ENCODE measurements at places on chromosomes 7 and 10.
A peak's percentile ranks its signal among the peaks of the same experiment; 100 is the strongest.

GRCh38 chr10:103502849-103503660 is 9.6 kb downstream of the NEURL1 start:
- DNase-seq: no peak

GRCh38 chr10:99370993-99371392 is 41.8 kb downstream of the CNNM1 start:
- DNase-seq: no peak

- no peak for DNase-seq
Measured at GRCh38 chr10:112047674-112048073, 135.9 kb downstream of the GPAM start.

- no peak for DNase-seq
Measured at GRCh38 chr7:75732764-75733630, 5.7 kb downstream of the HIP1 start.

DNA sequence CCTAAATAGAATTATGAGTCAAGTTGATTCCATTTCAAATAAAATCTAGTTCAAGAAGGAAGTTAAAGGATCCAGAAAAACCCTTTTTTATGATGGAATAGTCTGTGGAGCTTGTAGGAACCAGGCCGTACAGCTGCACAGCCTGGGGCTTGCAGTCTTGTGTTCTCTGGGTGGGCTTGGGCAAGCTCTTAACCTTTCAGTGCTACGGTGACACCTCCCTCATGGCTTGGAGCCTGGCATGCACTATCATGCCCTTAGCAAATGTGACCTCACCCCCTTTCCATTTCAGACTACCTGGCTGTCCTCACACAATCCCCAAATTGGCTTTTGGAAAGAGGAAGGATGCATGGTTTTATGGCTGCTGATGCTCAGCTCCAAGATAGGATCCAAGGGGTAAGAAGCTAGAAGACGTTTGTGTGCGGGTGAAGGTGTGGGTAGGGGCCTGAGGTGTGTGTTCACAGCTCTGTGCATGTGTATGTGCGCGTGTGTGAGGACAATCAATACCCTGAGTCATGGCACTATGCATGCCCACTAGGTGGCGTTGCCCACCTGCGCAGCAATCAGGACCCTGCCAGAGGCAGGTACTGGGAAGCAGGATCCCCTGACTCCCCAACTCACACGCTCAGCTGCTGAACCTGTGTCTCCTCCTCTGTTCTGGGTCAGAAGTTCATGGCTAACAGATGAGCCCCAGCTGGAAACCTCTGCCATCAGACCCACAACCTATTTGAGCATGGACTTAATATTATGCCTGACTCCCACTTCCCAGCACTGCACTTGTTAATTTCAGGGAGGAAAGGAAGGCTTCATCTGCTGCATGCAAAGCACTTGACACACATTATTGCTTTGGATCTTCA is 113.4 kb downstream of the PTPN20 start:
- peak; percentile 62 for DNase-seq

GRCh38 chr10:61935077-61935476 is 33.6 kb downstream of the ARID5B start:
- no peak for DNase-seq

DNA sequence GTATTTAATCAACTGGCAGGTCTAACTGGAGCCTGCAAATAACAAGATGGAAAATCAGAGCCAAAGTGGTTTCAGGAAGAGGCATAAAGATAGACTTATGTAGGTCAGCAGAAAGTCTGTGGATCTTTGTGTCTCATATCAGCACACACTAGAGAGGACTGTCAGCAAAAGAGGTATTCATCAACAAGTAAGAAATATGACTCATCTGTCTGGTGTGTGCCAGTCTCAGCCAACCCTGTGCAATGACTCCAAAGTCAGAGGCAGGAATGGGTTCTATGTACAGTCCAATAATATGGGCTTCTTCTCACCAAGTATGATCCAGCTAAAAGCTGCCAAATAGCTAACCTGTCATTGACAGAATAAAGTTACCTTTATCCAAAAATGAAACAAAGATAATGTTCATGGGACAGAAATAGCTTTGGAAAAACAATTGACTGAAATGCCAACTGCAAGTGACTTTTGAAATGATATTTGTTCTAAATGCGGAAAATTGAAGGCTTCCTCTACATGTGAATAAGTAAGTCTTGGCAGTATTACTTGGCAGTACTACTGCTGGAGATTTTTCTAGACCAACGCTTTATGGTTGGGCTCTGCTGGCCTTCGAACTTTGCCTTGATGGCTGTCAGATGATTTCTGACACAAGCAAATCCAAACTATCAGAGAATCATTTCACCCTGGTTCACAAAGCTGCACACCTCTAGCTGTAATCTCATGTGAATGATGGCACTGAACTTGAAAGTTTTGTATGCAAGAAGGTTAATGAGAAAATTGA is 272.3 kb upstream of the SEMA3C start:
- DNase-seq: no peak

GRCh38 chr10:74011770-74012169 is 13.9 kb downstream of the VCL start:
- DNase-seq: peak; percentile 1

DNA sequence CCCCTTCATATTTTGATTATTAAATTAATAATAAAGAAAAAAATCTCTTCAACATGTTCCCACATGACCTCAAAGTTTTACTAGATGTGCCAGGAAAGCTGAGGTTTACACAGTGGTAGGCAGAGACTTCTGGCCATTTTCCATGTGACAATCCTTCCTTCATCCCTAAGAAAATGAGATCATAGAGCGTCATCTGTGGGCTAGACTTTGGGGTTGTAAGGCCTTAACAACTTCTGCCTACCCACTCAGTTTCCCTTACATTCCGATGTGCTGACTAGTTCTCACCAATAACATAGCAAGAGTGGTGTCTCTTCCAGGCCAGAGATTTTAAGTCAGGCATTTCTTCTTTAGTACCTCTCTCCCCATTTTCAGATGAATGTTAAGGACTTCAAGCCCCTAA is 171.1 kb upstream of the PHF14 start:
- DNase-seq: no peak

- no peak for DNase-seq
Measured at GRCh38 chr7:128163473-128163872, 77.6 kb upstream of the LEP start.

DNA sequence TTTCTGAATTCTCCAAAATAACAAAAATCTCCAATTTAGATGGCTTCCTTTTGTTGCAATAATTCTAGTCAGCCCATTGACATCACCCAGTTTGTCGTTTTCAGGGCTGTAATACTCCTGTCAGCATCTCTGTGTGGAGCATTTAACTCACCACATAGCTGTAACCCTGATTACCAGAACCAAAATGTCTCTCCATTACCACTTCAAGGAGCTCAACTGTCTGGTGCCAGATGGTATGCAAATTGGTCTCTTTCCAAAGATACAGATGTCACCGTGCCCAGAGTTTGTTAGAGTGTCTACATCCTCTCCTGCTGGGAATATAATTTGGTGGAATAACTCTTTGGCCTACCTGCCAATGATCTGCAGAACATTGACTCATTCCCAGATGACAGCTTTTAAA is 350.3 kb upstream of the POT1 start:
- DNase-seq: no peak

DNA sequence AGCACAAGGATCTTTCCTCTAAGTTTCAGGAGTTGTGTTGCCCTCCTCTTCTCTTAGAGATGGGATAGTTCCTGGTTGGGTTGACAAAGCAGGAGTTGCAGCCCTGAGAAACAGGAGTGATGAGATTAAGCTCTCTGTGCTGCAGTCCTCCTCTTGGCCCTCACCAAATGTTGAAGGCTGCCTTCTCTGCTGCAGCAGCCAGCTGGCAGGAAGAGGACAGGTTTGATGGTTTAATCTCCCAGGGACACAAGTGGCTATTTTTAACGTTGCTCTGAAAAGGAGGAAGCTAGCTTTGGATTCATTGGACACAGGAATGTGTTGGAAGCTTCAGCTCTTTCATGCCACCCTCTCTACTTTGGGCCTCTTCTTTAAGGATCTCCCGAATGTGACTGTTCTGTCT is 9.4 kb downstream of the STRIP2 start:
- no peak for DNase-seq

- no peak for DNase-seq
Measured at GRCh38 chr7:66961096-66961495, 34.3 kb downstream of the SBDS start.

DNA sequence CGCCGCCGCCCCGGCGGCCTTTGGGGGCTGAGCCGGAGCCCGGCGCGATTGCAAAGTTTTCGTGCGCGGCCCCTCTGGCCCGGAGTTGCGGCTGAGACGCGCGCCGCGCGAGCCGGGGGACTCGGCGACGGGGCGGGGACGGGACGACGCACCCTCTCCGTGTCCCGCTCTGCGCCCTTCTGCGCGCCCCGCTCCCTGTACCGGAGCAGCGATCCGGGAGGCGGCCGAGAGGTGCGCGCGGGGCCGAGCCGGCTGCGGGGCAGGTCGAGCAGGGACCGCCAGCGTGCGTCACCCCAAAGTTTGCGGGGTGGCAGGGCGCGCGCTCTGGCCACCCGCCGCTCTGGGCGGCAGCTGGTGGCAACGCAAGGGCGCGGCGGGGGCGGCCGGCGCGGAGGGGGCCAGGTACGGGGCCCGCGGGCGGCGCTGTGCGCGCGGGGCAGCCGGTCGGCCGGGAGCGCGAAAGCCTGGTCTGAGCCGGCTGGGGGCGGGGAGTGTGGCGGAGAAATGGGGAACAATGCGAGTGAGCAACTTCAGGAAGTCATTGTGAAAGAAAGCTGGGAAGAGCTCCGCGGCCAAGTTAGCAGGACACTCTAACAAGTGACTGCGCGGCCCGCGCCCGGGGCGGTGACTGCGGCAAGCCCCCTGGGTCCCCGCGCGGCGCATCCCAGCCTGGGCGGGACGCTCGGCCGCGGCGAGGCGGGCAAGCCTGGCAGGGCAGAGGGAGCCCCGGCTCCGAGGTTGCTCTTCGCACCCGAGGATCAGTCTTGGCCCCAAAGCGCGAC is at the start of gene IKZF1:
TSS of gene IKZF1 (plus strand) at position 588 of the 782 bp plus-strand sequence. CDS start 14,346 bp downstream, outside the sequence.
- DNase-seq: no peak

GRCh38 chr10:73093922-73094850 is 2.5 kb downstream of the P4HA1 start:
- no peak for DNase-seq

DNA sequence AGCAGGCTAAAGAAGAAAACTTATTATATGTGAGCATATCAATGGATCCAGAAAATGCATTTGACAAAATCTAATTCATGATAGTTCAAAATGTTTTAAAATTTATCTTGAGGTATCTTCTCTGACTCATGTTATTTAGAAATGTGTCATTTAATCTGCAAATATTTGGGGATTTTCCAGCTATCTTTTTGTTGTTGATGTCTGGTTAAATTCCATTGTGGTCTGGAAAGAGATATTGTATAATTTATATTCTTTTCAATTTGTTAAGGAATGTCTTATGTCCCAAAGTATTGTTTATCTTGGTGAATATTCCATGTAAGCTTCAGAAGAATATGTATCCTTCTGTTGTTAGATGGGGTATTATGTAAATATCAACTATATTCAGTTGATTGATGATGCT is 942.5 kb downstream of the KCNMA1 start:
- no peak for DNase-seq

DNA sequence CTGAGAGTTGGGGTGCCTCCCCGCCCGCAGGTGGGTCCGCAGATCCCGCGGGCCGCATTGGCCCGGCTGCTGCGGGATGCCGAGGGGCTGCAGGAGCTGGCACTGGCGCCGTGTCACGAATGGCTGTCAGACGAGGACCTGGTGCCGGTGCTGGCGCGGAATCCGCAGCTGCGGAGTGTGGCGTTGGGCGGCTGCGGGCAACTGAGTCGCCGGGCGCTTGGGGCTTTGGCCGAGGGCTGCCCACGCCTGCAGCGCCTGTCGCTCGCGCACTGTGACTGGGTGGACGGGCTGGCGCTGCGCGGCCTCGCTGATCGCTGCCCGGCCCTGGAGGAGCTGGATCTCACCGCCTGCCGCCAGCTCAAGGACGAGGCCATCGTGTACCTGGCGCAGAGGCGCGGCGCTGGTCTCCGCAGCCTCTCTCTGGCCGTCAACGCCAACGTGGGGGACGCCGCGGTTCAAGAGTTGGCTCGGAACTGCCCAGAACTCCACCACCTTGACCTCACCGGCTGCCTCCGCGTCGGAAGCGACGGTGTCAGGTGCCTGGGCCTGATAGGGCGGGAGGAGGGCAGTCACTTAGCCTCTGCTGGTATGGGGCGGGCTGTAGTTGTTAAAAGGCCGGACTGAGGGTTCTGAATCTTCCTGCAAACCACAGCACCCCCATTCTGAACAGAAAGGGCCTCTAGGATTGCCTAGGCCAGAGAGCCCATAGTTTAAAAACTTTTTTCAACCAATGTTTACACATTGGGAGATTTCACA is 1.3 kb downstream of the FBXL15 start:
- no peak for DNase-seq

DNA sequence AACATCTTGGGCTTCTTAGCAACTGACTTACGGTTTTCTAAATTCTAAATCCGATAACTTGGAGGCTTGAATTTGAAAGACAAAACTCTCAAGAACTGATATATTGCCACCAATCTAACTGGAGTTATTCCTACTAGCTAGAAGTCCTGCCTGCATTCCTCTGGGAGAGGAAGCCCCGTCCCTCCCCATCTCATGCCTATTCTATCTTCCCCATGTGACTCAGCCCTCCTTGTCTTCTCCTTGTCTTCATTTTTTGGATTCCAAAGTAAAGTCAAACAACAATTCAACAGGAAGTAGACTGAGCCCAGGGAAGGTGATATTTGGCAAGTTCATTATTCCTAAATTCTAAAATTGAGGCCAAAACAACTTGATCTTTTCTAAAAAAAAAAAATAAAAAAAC is 587.7 kb downstream of the KCNMA1 start:
- no peak for DNase-seq

- no peak for DNase-seq
Measured at GRCh38 chr10:78805176-78805575, 263.6 kb upstream of the ZMIZ1 start.

GRCh38 chr7:65453341-65454030 is 79.8 kb downstream of the ZNF92 start:
- no peak for DNase-seq

DNA sequence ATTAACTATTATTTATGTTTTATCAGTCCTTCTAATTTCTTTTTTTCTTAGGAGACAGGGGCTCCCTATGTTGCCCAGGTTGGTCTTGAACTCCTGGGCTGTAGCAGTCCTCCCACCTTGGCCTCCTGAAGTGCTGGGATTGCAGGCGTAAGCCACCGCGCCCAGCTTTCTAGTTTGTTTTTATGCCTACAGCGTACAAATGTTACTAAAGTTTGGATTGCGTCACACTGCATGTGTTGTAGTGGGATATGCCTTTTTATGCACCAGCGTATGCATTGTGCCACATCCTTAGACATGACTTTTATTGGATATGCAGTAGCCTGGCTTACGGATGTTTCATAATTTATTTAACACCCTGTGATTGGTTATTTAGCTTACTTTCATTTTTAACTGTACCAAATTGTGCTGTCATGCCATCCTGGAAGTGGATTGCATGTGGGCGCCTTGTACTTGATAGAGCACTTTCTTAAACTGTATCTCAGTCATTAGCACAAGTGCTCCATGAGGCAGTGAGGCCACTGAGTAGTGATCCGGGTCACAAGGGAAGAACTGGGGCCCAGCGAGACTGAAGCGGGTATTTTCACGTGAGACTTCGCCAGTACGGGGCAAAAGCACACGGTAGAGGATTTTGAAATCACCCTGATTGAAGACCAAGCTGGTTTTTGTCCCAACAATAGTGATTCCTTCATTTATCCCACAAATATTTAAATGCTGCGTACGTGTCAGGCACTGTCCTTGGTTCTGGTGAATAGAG is 165.0 kb downstream of the MGMT start:
- no peak for DNase-seq

Measured in substantia nigra (tissue), 51 donors.